HS-5 (cell line): ENCODE measurements at places on chromosomes 11 and 22.

DNA sequence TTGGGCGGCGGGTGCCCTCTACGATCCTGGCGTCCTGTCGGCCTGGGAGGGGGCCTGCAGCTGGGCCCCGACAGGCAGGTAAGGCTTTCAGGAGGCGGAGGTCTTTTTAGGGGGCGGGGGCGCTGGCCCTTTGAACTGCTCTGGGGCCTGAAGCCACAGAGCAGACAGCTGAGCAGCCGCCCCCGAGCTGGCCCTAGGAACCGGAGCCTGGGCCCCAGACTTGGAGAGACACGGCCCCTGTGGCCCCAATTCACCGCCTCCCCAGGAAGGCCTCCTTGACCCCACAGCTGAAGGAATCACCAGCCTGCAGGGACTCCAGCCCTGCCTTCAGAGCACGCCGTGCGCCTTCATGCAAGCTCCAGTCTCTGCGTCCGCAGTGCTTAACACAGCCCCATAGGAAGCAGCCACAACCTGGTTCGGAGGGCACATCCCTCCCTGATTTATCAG, 618 bp upstream of the CERK start:
- no peak for DNase-seq

DNA sequence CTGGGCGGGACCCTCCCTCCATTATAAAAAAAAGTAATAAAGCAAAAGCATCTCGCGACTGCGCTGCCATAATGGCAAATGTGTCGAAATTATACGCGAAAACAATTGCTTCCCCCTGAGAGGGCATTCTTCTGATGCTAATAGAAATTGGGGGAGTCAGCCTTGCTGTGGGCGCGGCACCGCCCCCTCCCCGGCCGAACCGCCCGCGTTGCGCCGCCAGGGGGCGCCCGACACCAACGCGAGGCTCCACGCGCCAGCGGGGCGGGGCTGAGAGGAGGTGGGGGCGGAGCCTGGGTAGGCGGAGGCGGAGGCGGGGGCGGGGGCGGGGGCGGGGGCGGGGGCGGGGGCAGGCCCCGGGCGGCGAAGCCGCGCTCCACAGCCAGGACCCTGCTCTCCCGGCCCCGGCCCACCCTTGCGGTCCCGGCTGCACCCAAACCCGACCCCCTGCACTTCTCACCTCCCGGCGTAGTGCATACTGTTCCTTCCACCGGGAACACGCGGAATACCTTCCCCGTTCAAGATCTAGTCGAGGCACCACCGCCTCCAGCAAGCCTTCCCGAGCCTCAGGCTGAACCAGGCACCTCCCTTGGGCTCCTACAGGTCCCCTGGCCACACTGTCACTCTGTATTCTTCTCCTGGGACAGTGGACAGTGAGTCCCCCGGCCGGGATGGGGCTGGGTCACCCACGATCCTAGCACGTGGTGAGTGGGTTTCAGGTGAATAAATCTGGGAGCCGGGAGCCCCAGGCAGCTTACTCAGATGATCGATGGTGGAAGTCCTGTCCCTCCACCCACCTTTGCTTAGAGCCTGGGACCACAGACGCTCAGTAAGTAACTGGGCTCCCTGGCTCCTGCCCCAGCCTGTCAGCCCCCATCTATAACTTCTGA, 15.5 kb upstream of the UPK3A start:
- DNase-seq: no peak

GRCh38 chr11:64793271-64794160, 9.5 kb downstream of the MAP4K2 start:
- DNase-seq: no peak

DNA sequence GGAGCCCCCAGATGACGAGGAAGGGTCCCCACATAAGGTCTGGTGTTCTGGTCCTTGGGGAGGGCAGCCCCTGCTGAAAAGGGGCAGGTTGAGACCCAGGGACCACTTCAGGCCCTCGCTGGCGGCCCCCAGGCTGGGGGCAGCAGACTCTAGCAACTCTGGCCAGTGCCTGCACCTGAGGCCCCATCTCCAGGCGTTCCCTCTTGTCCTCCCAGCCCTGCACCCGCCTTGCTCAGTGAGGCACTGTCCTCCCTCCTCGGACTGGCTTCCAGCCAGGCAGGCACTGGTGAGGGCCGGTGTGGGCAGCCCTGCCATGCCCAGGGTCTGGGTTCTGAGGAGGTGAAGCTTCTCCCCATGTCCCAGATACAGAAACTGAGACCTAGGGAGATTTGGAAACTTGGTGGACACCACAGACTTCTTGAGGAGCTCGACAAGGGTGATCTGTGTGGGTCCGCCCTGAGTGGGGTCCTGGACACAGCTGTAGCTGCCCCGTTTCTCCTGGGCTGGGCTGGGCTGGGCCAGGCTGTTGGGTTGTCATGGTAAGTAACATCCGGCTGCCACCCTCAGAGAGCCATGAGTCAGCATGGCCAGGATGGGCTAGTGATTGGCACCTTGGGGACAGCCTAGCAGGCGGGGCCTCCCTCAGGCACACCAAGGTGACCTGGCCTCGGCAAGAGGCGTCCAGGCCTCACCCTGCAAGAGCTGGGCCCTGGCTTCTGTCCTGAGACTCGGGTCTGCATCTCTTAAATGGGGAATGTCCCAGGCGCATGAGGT, 11.1 kb upstream of the PHLDA2 start:
- DNase-seq: no peak

DNA sequence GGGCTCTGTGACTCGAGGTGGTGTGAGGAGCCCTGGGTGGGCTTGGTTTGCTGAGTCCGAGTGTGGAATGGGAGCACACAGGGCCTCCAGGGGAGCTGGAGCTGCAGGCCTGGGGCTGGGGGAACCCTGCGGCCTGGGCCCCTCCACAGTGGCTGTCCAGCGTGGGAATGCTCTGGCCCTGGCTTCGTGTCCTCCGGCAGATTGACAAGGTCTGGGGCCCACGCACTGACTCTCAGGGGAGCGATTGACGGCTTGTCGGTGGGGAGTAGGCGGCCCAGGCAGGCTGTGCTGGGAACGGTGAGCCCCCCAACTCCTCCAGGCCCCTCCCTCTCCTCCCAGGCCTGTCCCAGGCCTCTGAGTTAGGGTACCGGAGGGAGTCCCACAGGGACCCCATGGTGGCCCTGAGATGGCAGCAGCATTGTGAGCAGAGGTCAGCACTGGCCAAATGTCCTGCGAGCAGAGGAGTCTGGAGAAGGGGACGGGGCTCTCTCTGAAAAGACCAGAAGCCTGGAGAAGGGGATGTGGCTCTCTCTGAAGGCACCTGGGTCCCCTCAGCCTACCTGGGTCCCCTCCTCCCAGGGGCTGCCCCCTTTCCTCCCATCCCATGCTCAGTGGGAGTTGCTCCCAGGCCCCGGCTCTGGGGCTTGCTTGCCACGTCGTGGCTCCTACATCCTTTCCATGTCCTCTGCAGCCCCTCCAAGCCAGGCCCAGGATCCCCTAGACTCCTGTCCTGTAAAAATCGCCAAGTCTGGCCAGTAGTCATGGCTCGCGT, 23.8 kb upstream of the MYEOV start:
- no peak for DNase-seq

GRCh38 chr11:67544616-67545242, 21.5 kb upstream of the CABP2 start:
- no peak for DNase-seq

DNA sequence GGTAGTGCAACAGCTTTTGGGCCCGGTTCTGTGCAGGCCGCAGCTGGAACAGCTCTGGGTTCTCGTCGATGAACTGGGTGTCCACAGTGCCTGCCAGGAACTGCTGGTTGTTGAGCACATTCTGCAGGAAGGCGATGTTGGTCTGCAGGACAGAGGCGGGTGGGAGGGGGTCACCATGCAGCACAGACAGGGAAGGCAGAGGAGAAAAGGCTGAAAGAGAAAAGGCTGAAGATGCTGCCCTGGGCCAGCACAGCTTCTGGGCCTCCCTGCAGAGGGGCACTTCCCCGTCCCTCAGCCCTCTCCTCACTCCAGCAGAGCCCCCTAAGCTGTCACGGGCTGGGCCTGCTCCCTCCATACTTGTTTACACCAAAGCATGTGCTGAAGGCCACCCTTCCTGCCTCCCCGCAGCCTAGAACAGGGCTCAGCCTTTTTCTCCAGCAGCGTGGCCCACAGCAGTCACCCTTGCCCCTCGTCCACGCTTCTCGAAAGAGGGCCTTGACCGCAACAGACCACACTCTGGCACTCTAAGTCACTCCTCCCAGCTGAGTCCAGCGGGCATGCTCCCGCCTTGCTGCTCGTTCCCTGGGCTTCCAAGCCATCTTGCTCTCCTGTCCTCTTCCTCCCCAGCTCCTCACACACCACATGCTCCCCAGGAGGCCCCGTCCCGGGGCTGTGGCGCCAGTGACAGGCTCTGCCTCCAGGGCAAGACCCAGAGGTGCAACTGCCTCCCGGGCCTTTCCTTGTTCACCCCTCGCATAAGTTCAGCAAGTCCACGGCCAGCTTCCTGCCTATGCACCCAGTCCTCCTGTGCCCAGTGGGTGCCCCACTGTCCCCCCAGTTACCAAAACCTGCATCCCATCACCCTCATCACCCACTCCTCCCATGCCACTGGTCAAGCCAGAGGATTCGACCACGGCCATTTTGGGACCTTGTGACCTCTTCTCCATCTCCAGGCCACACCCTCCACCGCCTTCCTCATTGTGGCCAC, 3.3 kb upstream of the LRFN4 start:
- DNase-seq: no peak

- DNase-seq: no peak
These were observed 56.4 kb upstream of the BARX2 start for GRCh38 chr11:129319201-129319600.

- peak; percentile 79 for DNase-seq
These were observed 149.8 kb downstream of the TTC17 start for GRCh38 chr11:43508511-43508918.

DNA sequence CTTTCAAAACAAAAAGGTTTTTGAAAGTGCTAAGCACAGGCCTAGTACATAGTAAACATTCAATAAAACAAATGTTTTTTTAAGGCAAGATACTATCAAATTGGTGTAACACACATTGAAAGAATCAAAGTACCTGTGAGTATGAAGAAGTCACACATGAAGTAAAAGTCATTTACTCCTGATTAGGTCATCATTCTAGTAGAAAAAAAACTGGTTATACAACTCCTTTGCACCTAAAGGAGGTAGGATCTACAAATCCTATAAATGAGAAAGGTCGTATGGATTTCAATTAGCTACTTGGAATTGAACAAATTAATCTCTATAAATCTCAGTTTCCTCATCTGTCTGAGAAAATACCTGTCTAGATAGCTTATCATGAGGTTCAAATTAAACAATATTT, 80.8 kb downstream of the SIK3 start:
- DNase-seq: no peak
